Retina (tissue), 1 donor: ENCODE measurements at places on chromosomes 13 and 19.

GRCh38 chr13:27971236-27971645 lies 2.1 kb upstream of the CDX2 start:
- DNase-seq = peak; percentile 52

DNA sequence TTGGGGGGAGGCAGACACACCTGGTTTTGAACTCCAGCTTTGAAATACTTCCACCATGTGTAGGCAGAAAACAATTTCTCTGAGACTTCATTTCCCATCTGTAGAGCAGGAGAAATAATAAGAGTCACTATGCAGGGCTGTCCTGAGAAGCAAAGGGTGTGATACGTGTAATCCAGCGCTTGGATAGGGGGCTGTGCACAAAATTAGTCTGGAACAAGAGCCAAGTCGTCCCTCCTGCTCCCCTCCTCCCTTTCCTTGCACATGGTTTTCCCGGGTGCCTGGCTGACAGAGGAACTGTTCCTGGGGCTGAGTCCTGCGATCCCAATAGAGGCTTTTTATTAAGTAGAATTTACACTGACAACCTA lies 29.6 kb upstream of the UBE2L5 start:
- no peak for DNase-seq

DNA sequence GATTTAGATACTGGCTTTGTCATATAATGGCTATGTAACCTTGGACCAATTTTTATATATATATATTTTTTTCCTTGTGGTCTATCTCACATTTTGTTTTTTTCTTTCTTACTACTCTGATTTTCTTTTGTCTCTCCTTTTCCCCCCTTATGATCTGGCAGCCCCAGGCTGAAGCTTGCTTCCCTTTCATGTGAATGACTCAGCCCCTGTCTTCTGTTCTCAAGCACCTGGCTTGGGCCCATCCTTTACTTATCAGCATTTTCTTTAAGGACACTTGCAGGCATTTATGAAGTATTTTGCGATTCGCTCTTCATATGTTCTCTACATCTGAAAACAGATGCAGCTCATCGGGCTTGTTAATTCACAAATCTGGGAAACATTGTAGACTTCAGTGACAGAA lies 163.6 kb downstream of the SPRY2 start:
- no peak for DNase-seq

GRCh38 chr13:114324334-114324733 lies 10.0 kb downstream of the CHAMP1 start:
- no peak for DNase-seq

GRCh38 chr19:30149300-30149699 lies 207.3 kb downstream of the URI1 start:
- no peak for DNase-seq

GRCh38 chr13:31350560-31350959 lies 150.8 kb downstream of the B3GLCT start:
- no peak for DNase-seq

DNA sequence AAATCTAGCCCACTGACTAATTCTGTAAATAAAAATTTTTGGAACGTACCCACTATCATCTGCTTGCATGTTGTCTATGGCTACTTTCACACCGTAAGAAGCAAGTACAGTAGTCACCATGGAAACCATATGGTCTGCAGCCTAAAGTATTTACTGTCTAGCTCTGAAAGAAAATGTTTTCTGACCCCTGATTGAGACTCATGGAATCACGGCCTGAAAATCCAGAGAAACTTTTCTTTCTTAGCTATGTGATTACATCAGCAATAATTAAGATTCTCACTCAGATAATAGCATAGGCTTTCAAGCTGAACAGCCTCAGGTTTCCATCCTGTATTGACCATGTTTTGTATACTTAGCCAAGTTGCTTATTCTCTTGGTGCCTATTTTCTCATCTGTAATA lies 264.6 kb downstream of the NHLRC3 start:
- no peak for DNase-seq

- no peak for DNase-seq
Measured at GRCh38 chr13:107370015-107370785, 802.3 kb upstream of the ARGLU1 start.

GRCh38 chr19:49359851-49360820 lies 2.1 kb downstream of the TEAD2 start:
- DNase-seq = no peak
